ENCODE measurements at places on chromosomes 5 and 9. TPM values are rescaled to one million over a fixed set of nuclear protein-coding genes. Genes with fewer than 3 reads are reported as not detected.

- no peak for DNase-seq
Observed at GRCh38 chr5:27474047-27474309, 435.6 kb upstream of the CDH9 start.

DNA sequence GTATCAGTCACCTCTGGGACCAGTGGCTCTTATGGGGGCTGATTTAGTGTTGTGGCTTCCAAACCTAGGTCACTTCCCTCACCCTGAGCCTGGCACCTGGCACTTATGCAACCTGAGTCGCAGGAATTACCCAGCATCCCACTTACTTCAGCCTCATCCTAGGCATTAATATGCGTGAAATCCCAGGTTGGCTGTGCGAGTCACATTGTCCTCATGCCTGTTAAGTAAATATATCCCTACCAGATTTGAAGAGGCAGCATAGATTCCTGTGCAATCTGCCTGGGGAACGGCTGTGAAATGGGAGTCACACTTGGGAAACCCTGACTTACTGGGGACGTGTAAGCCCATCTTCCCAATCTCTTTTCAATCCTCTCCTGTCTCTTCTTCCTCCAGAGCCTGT is 42.7 kb upstream of the AKNA start:
- DNase-seq: no peak

DNA sequence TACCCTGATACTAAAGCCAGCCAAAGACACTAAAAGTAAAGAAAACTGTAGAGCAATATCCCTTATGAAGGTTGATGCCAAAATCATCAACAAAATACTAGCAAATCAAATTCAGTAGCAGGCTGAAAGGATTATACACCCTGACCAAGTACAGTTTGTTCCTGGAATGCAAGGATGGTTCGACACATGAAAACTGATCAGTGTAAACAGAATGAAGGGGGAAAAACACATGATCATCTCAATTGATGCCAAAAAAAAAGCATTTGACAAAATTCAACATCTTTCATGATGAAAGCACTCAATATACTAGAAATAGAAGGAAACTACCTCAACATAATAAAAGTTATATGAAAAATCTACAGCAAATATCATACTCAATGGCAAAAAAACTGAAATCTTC is 43.5 kb upstream of the LRRC14B start:
- DNase-seq: no peak

- no peak for DNase-seq
Observed at GRCh38 chr9:75649060-75649459, 241.4 kb upstream of the PCSK5 start.

NR5A1 gene
- not detected for total RNA-seq

GRCh38 chr5:167348251-167348926 is 943.1 kb upstream of the WWC1 start:
- no peak for DNase-seq

GRCh38 chr5:95709967-95710650 is 21.0 kb upstream of the RHOBTB3 start:
- DNase-seq: peak; percentile 87

DNA sequence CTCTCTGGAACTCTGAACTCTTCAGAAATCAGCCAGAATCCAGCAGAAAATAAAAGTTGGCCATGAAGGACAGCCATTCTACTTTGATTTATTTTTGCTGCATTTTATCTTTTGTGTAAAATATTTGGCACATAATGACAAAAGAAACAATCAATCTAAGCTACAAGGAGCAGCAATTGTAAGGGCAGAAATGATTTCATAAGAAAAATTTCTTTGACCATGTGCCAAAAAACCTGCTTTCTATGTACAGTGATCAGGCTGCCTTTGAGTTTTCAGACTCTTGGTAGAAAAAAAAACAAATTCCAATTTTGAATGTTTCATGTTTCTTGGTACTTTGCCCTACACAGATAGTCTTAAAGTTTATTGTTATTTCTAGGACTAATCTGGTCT is 69.8 kb upstream of the SLC1A3 start:
- DNase-seq: no peak

GRCh38 chr9:80691229-80691628 is 998.1 kb downstream of the TLE1 start:
- peak; percentile 70 for DNase-seq

PCDHB14 gene
- 4.3 TPM for total RNA-seq

EGFLAM gene
- total RNA-seq: 2.5 TPM

CD14 gene
- 65.2 TPM for total RNA-seq

GRCh38 chr5:5813441-5813840 is 391.0 kb downstream of the ICE1 start:
- DNase-seq: no peak

DNA sequence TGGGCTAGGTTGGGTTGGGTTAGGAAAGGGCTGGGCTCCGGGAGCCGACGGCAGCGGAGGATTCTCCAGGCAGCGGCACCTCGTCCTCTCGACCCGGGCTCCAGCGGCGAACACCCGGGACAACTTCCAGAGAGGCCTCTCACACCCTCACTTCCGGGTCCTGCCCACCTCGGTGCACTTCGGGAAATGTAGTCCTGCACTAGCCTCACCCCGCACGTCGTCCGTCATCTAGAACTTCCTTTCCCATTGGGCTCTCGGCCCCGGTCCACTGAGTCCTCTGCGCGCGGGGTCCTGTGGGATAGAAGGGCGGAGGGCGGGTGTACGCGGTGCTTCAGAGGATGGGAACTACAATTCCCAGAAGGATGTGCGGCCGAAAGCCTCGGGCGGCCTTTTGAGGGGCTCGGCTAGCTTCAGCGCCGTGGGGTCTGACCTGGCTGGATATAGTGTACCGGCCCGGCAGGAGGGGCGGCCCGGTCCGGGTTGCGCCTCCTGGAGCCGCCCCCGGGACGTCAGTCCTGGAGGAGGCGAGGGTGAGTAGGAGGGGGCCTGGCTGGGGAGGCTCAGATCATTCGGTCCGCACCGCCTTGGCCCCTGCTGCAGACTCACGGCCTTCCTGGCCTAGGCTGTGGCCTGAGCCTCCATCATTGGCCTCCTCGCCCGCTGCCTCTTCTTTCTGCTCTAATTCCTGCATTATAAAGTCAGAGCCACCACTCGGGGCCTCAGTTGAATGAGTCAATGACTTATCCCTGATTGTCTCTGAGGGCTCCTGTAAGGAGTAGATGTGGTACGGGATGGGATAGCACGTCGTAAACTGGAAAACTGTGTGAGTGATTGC is at the start of the genes ERP44 and INVS:
Gene ERP44 (minus strand): TSS at position 114 of the 835 bp plus-strand sequence. CDS start 160 bp downstream, outside the sequence.
Gene INVS (plus strand): TSS at position 357 of the 835 bp plus-strand sequence. CDS start 5,279 bp downstream, outside the sequence.
- DNase-seq: peak; percentile 99

- no peak for DNase-seq
Observed at GRCh38 chr9:124426361-124426760, 11.1 kb upstream of the PSMB7 start.

MCTP1 gene
- 5.0 TPM for total RNA-seq

DNA sequence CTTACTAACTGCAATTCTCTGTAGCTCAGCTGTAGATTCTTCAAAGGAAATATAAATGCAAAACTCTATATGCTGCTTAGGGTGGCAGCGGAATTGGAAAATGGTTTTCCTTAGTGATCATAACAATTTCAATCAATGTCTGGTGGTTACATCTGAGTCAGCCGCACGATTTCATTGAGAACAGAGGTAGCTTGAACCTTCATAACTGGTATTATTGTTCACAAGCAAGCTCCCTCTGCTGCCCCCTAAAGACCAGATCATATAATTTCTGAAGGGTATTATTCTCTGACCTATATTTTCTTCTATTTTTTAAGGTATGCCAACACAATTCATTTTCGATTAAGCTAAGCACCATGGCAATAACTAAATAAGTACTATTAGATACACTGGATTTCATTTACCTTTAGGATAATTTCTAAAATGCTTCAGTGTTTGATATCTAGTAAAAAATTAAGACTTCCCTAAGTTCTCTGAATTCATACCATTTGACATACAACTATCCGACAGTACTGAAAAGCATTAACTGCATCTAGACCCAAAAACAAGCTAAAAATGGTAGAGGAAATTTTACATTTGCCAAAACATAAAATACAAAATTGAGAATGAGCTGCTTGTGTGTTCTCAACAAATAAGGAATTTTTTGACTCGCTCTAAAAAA is 181.1 kb upstream of the SPEF2 start:
- DNase-seq: no peak
